ENCODE measurements at places on chromosomes 12 and 14.

GRCh38 chr14:76984787-76985375, 43.6 kb downstream of the IRF2BPL start:
- DNase-seq: no peak

DNA sequence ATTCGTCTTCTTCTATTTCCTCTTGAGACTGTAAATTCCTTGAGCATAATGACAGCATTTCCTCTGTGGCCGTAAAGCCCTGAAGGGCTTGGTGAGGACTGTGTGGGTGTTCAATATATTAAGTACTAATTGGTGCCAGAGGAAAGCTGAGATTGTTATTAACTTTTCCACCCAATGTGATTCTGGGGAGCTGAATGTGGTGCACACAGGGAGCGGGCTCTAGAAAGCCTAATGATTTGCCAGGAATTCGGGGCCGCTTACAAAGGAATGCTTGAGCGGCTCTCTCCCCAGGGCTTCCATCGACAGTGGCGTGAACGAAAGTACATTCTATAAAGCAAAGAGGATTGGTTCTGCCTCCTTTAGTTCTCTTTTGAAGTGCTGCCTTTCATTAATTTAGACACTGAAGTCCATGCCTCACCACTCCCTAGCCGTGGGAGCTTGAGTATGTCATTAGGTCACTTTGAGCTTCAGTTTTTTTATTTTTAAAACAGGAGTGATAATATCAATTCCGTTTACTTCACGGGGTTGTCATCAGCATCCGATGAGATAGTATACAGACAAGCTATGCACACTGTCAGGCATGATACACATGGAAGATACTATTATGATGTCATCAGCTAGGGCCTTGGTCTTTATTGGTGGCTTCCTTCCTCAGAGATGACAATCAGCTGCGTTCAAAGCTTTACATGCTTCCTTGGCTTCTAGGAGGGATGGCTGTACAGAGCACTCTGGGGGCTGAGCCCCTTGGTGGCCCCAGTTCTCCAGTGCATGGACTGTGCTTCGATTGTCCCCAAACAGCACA, 11.0 kb upstream of the GSG1 start:
- peak; percentile 49 for DNase-seq

DNA sequence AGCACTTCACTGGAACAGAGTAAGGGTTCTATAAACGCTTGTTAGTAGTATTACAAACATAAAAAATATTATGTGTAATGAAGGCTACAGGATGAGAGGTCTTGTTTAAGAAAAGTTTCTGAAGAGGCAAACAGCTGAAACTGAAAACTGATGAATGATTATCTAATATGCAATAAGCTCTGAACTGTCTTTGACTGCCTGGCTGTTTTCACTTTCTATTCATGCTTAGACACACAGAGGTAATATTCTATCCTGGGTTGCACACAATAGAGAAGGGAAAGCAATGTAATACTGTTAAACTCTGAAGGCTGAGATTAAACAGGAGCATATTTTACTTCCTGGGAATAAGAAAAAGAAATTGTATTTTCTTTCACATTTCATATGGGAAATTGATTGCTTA, 251.3 kb downstream of the ALX1 start:
- DNase-seq: no peak

DNA sequence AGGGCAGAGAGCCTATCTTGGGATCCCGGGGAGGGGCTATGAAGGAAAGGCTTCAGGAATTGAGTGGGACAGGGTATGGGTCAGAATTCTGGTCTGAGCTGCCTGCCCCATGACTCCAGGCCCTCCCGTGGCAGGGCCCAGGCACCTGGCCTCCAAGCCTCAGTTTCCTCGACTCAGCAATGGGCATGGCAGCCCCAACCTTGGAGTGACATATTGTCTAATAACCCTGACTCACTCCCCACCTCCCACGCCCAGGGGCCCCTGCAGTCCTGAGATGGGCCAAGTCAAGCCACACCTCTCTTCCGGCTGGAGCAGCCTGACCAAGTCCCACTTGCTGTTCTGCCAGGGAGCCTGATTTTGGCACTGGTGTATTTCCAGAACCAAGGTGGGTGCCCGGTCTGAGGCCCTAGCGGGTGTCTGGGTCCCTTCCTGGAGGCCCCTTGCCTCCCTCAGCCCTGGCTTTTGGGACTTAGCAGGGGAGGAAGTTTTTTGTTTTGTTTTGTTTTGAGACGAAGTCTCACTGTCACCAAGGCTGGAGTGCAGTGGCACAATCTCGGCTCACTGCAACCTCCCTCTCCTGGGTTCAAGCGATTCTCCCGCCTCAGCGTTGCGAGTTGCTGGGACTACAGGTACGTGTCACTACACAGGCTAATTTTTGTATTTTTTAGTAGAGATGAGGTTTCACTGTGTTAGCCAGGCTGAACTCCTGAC, 40.3 kb upstream of the RCOR1 start:
- DNase-seq: peak; percentile 34

DNA sequence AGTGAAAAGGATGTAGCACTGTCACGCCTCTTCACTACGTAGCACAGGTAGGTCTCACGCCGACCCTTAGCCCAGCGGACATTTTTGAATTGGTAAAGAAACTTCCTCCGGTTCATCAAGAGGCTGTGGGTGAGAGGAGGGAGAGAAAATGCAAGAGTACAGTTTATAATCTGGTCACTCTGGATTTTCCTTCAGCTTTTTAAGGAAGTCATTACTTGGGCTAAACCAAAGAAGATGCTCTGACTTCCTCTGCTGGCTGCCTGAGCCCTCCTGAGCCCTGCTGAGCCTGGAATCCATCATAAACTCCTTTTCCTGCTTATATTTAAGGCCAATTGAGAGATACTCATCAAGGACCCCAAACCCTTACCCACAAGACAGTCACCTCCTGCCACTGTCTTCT, 5.8 kb downstream of the AICDA start:
- no peak for DNase-seq

All from fibroblast of skin of right biceps (primary cell).